ENCODE measurements at places on chromosomes 12 and 14.
A peak's percentile ranks its signal among the peaks of the same experiment; 100 is the strongest.

DNA sequence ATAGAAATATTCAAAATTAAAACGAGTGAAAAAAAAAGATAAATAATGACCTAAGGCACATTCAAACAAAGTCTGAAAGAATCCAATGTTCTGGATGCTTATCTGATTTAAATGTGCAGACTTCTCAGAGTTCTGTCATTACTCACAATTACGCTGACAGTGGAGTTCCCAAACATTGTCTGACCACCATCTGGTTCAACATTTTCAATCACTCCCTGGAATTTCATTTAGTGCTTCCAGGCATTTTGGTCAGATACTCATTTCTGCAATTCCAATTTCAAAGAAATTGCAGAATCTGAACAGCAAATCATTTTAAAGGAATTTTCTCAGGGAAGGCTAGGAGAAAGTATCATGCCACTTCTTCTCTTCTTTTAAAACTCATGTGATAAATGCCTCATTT lies 398.2 kb upstream of the PDE3A start:
- no peak for DNase-seq

DNA sequence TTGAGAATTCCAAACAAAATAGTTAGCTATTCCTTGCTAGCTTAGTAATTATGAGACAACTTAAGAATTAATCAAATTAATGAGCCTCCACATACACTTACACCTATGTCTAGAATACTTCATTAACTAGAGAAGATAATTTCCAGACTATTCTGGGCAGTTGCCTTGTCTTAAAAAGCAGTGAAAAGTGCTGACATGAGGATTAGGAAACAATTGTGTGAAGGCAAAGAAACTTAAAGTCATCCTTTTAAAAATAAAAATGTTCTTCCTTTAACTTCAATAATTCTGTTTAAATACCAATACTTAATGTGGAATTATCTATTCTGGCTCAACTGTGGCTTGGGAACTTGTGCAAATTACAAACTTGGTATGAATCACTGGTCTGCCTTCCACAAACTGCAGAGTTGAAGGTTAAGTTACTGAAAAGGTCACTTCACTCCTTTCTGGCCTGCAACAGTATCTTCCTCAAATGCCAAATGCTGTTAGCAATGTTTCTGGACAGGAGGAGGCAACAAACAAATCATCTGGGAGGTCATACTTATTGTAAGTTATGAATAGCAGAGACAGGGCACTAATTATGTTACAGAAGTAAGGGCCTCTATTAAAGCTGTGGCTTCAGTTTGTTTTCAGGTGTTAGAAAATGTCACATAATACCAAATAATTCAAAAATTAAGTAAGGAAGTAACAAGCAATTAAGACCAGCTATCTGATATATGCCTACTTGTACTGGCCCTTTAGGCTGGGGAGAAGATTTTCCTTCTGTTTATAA lies 19.2 kb downstream of the PPTC7 start:
- DNase-seq, result no peak

- no peak for DNase-seq
Measured at GRCh38 chr12:51522696-51523095, 68.3 kb upstream of the SCN8A start.

DNA sequence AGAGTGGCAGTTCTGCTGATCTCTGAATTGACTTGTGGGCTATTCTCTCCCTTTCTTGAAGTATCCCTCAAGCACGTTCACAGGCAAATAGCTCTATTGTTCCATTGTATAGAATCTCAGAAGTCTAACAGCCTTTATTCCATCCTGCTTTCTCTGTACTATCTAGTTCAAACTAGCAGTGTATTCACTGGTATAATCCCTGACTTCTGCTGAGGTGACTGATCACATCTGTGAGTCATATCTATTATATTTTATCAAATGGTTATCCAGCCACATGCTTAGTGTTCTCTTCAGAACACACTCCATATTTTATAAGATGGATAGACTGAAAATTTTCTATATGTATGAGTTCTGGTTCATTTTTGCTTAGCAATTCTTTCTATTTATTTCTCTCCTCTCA lies 866.1 kb downstream of the C12orf50 start:
- DNase-seq, result no peak

GRCh38 chr12:69389831-69390230 lies 30.3 kb downstream of the YEATS4 start:
- DNase-seq, result no peak

DNA sequence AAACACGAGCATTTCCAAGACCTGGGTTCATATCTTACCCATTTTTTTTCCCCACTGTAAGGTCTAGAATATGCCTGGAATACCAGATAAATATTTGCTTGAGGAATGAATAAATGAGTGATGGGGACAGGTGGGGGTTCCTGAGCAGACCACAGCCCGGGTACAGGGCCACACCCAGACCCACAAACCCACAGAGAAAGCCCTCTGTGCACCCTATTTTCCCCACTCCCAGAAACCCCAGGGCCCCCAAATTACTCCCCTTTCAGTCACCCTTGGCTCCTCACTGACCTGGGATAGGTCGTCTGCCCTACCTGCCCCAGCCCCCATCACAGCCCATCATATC lies 66.5 kb upstream of the DDX11 start:
- DNase-seq, result no peak

DNA sequence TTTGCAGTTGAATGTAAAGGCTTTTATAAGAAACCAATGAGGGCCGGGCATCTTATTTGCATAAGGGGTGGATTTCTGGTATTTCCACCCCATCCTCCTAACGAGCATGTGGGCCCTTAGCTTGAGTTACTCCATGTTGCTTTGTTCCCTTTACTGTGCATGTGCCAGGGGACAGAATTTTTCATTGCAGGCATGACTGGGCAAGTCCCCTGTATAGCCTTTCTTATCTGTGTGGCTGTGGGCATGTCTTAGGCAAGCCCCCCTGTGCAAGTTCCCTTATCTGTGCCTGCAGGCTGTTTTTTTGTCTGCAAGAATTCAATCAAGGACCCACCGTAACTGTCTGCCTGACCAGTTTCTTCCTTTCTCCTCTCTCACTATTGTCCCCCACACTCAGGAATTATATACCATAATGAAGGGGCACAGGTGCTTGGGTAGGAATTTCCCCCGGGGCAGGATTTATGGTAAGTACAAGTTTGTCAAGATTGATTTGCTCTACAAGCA lies 152.2 kb upstream of the CNOT2 start:
- DNase-seq, result no peak

GRCh38 chr12:112198120-112198733 lies 72.9 kb downstream of the TRAFD1 start:
- DNase-seq, result peak; percentile 33

- no peak for DNase-seq
Measured at GRCh38 chr12:19988948-19989347, 379.4 kb upstream of the PDE3A start.

GRCh38 chr12:124136796-124137195 lies 158.1 kb upstream of the RFLNA start:
- no peak for DNase-seq

DNA sequence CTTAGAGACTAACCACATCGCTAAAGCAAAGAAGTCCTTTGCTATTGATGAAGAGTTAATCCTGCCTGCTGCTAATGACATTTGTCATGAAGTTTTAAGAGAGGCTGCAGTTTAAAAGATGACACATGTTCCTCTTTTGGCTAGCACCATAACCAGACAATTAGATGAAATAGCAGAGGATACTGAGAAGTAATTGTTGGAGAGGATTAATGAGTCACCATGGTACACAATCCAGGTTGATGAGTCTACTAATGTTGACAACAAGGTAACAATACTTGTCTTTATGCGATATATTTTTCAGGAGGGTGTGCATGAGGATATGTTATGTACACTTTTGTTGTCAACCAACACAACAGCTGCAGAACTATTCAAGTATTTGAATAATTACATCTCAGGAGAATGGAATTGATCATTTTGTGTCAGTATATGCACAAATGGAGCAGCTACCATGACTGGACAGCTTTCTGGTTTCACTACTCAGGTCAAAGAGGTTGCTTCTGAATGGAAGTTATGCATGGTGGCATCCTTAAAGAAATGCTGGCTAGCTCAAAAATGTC lies 56.7 kb downstream of the LRRIQ1 start:
- no peak for DNase-seq

- no peak for DNase-seq
Measured at GRCh38 chr12:4118017-4118510, 155.5 kb upstream of the CCND2 start.

DNA sequence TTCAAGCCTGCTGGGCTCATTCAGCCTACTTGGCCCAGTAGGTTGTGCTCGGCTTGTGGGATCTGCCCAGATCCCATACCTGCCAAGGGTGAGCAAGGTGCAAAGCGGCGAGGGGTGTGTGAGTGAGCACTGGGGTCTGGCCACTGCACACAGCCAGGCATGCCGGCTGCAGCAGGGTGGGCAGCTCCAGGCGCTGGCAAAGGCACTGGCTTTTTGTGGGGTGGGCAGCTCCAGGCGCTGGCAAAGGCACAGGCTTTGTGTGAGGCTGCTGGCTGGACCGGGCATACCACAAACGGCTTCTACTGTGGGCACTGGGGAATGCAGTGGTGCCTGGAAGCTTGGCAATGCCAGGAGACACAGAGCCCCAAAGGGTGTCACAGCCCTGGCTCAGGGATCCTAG lies 137.4 kb downstream of the SLC16A7 start:
- DNase-seq, result no peak

DNA sequence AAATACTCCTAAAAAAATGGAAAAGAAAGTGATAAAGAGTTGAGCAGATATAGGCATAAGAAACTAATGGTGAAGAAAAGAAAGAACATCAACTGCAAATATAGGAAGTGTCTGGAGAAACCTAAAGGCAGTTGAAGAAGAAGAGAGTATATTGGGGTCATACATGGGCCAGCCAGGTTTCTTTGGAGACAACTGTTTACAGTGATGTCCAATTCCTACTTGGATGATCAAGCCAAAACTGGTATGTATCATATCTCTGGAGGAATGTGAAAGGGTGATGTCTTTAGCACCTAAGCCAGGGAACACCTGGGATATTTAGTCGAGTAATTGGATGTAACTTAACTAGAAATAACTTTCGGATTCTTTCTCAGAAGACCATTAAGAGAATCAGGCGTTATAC lies 129.3 kb upstream of the FLRT2 start:
- no peak for DNase-seq

- no peak for DNase-seq
Measured at GRCh38 chr14:33879684-33880286, 71.1 kb downstream of the EGLN3 start.

DNA sequence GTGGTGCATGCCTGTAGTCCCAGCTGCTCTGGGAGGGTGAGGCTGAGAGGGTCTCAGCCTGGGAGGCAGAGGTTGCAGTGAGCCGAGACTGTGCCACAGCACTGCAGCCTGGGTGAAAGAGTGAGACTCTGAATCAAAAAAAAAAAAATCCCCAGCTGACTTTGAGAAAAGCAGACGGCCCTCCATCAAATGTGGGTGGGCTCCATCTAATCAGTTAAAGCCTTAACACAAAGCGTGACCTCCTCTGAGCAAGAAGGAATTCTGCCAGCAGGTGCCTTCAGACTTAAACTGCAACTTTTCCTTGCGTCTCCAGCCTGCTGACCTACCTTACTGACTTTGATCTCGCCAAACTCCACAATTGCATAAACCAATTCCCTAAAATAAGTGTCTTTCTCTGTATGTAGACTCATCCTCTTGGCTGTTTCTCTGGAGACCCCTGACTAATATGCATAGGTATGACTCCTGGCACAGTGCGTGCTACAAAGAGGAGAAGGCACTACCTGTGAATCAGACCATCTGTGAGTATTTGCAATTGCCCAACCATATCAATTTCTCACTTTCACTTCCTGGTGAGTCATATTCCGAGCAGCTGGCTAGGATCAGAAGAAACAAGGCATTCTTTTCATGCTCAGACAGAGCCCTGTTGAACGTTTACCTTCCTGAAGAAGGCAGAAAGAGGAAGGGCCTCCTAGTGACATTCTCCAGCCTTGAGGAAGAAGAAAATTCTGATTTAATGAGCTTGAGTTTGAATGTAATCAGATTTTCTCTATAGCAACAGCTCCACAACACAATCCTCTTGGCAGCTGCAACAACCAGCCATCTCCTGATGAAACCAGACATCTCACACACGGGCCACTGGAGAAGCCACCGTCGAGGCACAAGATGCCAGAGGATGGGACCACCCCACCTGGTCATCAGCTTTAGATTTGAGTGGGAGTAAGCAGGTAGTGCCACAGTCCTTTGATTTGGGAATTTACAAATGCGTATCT lies 54.3 kb downstream of the CLMN start:
- peak; percentile 53 for DNase-seq

GRCh38 chr14:26984311-26985177 lies 386.7 kb upstream of the NOVA1 start:
- DNase-seq, result no peak

GRCh38 chr12:16385782-16386646 lies 38.6 kb downstream of the MGST1 start:
- DNase-seq, result no peak

DNA sequence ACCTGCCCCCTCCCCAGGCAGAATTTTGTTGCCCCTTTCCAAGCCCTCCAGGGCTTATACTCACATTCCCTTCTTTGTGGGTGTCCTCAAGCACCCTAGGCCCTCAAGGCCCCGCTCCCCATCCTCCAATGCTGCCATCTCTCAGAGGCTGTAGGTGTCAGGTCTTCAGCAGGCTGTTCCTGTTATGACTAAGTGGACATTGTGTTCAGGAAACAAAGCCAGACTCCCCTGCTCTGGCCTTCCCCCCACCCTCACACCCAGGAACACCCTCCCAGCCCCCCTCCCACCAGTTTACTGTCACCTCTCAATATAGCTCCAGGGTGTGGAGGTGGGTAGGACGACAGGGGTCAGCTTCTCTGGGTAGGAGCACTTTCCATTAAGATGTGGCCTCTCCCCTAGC lies 1.4 kb upstream of the MYH6 start:
- no peak for DNase-seq

DNA sequence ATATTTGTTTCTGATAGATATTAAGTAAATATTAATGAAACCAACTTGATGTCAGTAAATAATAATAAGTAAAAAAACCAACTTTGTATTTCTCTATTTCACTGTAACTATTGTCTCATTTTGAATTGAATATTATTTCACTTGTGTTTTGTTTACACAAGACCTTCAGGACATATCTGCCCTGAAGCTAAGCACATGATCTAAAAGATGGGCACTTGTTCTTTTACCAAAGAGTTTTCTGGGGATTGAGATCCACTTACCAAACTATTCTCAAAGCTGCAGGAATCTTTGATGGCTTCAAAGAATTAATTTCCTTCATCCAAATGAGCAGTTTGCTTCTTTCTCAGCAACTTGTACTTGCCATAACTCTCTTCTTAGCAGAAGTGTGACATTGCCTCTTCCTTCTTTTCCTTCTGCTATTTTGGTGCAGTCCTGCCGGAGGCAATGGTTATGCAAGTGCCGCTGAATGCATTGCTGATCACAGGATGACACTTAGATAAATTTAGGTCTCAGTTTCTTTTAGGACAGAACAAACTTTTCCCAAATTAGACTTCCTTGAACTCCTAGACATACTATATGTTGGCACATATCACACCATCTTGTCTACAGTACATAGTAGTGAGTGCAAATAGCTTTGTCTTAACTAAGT lies 9.2 kb downstream of the FAR2 start:
- DNase-seq, result no peak
